HepG2 (cell line): ENCODE measurements at places on chromosomes 4 and X.

- no peak for DNase-seq
- H3K27me3 ChIP-seq: no peaks in the 10 kb centered on the region
- H3K27ac ChIP-seq: no peak overlapping the region
- no peaks in the 10 kb centered on the region for H3K4me1 ChIP-seq
- H3K36me3 ChIP-seq: no peaks in the 10 kb centered on the region
These were observed 332.7 kb downstream of the MID1IP1 start for GRCh38 chrX:39133971-39134370.

DNA sequence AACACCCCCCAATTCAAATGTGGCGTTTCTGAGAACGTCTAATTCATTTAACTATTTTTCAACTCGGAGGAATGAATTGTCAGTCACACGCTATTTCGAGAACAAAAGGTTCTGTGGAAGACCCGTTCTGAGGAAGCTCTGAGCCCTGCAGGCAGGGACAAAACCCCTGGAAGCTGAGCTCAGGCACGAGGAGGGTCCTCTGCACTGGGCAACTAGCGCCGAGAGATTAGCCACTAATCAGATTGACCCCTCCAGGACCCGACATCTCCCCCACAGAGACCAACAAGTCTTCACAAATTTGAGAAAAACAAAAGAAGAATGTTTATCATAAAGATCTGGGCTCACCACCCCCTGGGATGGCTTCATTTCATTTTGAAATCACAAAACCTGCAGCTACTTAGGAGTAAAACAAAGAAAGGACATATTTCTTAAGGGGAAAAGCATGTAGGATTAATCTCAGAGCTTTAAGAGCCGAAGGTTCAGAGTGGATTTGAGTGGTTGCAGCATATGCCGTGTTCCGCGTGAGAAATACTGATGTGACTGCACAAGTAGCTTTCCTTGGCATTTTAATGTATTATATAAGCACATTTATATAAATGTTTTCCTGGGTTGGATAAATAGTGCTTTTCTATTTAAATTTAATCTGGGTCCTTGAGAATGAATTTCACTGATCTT lies 41.8 kb downstream of the ADRA2C start:
- H3K27me3 ChIP-seq: no peaks in the 10 kb centered on the region; the same call in 2 of the 3 replicates
- H3K4me3 ChIP-seq: no peak overlapping the region
- no peaks in the 10 kb centered on the region for H3K36me3 ChIP-seq
- no peak for DNase-seq

DNA sequence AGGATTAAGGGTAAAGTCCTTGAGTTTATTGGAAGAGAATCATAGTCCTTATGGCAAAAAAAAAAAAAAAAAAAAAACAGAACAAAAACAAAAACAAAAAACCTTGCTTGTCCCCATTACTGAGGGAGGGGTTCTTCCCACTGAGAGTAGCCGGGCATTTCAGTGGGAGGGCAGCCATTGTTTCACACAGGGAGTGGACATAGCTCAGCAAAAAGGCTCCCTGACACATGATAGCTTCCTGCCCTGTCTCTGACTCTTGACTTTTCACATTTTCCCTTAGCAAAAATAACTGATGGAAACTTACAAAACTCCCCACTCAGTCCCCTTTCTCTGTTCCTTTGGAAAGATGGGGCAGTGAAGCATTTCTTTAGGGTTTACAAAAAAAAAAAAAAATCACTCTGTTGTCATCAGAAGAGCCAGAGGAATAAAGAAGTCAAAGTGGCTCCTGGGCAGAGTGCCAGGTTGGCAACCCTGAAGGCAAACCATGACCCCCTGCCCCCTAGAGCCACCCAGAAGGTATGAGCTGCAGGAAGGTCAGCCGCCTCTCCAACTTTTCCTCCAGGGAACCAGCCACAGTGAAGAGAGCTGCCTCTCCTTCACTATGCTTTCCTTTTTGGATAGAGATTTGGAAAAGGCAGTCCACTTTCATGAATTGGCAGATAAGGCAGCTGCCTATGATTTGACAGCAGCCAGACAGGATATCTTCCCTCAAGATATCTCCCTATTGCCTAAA lies 170.6 kb downstream of the KDR start:
- H3K27ac ChIP-seq: no peak overlapping the region
- H3K4me3 ChIP-seq: no peak overlapping the region
- no peak for DNase-seq
- H3K36me3 ChIP-seq: no peaks in the 10 kb centered on the region
- H3K4me1 ChIP-seq: no peaks in the 10 kb centered on the region

DNA sequence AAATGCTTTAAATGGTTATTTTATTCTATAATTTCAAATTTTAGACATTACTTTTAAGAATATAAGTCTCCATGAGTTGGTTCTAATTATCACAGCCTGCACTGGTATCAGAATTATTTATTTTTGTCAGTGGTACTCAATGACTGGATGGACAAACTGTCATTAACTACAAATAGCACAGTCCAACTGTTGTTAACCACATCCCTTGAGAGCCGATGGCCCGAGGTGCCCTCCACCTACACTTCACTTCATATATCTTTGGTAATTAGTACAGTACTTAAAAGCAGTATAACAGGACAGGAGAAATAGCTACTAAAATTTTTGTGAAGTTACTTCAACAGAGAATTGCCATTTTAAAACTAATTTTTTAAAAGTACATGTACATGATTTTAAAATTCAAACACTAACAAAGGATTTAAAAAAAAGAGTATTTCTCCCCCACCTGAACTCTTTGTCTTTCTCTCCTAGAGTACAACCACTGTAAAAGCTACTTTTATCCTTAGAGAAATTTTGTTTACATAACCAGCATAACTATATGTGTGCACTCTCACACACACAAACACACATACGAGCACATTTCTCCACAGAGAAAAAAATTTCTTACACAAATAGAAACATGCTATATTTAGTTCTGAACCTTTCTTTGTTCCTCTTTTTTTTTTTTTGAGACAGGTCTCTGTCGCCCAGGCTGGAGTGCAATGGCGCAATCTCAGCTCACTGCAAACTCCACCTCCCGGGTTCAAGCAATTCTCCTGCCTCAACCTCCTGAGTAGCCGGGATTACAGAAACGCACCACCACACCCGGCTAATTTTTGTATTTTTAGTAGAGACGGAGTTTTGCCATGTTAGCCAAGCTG lies 6.5 kb downstream of the TIFA start:
- no peak overlapping the region for H3K4me3 ChIP-seq
- peaks cover 43% of the 10 kb centered on the region for H3K4me1 ChIP-seq
- peak; percentile 62 for DNase-seq
- H3K27ac ChIP-seq: no peak overlapping the region
- peaks cover 3% of the 10 kb centered on the region; the same call in 1 of the 3 replicates for H3K36me3 ChIP-seq

GRCh38 chr4:65538571-65538970 lies 131.7 kb downstream of the EPHA5 start:
- H3K27me3 ChIP-seq: no peaks in the 10 kb centered on the region; the same call in 1 of the 2 replicates
- H3K36me3 ChIP-seq: no peaks in the 10 kb centered on the region
- DNase-seq: no peak
- no peak overlapping the region for H3K4me3 ChIP-seq
- no peaks in the 10 kb centered on the region for H3K4me1 ChIP-seq

GRCh38 chr4:10181745-10182445 lies 65.3 kb upstream of the WDR1 start:
- no peak overlapping the region for H3K4me3 ChIP-seq
- no peak overlapping the region for H3K27ac ChIP-seq
- no peaks in the 10 kb centered on the region for H3K27me3 ChIP-seq
- H3K4me1 ChIP-seq: no peaks in the 10 kb centered on the region
- DNase-seq: no peak

GRCh38 chr4:53131562-53131925 lies 234.3 kb downstream of the SCFD2 start:
- H3K36me3 ChIP-seq: no peaks in the 10 kb centered on the region
- DNase-seq: no peak
- H3K27ac ChIP-seq: no peak overlapping the region
- no peak overlapping the region for H3K4me3 ChIP-seq
- no peaks in the 10 kb centered on the region for H3K27me3 ChIP-seq

- no peak for DNase-seq
- H3K36me3 ChIP-seq: no peaks in the 10 kb centered on the region
- no peaks in the 10 kb centered on the region for H3K27me3 ChIP-seq
- peaks cover 26% of the 10 kb centered on the region for H3K4me1 ChIP-seq
- H3K4me3 ChIP-seq: no peak overlapping the region
These were observed 89.1 kb downstream of the FAM13A start for GRCh38 chr4:88967883-88968331.

DNA sequence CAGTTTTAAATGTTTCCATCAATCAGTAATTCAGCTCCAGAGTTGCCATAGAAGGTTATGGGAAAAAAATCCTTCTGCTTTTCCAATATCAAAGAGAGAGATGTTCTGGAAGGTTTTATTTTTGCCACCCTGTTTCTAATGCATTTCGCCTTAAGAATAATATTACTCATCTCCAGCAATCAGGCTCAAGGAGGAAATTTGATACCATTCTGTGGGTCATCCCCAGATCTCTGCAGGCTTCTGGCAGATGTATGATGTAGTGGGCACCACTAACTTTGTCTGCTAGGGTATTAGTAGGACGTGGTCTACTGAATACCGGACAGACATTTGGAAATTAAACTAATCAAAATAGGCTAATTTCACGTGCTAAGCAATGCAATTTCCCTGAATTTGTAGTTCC lies 645.4 kb upstream of the TENM3 start:
- no peak for DNase-seq
- no peaks in the 10 kb centered on the region; the same call in 2 of the 3 replicates for H3K27me3 ChIP-seq
- H3K4me1 ChIP-seq: no peaks in the 10 kb centered on the region
- H3K27ac ChIP-seq: no peak overlapping the region
- H3K36me3 ChIP-seq: no peaks in the 10 kb centered on the region

DNA sequence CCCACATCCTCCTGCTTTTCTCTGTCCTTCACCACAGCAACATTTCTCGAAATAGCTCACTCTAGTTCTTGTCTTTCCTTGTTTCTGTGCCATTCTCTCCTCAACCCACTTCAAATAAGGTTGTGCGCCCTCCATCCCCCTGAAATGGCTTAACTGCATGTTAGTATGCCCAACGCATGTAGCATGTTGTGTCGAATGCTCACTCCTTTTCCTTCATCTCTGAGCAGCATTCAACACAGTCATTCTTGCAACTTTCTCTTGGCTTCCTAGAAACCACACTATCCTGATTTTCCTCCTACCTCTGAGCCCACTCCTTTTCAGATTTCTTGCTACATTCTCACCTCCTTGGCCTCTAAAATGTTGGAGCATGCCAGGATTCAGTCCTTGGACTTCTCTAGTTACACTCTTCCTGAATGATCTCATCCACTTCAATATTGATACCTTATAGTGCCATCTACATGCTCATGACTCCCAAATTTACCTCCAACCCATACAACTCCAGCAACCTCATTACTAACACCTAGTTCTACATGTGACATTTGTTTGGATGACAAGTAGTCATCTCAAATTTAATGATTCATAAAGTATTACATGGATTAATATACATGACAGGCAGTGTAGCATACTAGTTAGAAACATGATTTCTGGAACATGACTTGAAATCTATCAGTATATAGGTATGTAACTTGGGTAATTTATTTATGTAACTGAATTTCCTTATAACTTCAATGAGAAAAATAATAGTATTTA lies 22.3 kb downstream of the RBMX start:
- DNase-seq: no peak
- H3K27ac ChIP-seq: no peak overlapping the region
- H3K27me3 ChIP-seq: no peaks in the 10 kb centered on the region

DNA sequence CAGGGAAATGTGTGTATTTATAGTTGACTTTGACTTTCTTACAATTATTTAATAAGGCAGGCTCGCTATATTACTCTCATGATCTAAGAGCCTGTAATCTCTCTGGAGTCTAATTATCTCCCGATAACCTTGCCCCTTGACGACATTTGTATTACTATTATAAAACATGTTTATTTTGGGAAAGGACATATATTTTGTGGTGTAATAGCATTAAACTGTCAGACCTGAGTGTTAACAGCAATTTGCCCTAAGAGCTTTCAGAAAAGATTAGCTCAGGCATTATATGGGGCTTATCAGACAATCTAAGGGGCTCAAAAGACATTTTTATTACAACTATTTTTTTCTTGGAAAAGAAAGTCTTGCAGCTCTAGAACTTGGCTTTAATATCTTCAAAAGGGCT lies 427.9 kb upstream of the SLIT2 start:
- no peak for DNase-seq
- no peaks in the 10 kb centered on the region for H3K36me3 ChIP-seq
- no peak overlapping the region for H3K4me3 ChIP-seq
- H3K27me3 ChIP-seq: no peaks in the 10 kb centered on the region
- H3K4me1 ChIP-seq: no peaks in the 10 kb centered on the region

- H3K4me3 ChIP-seq: no peak overlapping the region
- H3K27me3 ChIP-seq: no peaks in the 10 kb centered on the region
- no peaks in the 10 kb centered on the region for H3K36me3 ChIP-seq
- H3K27ac ChIP-seq: no peak overlapping the region
- no peak for DNase-seq
- peaks cover 33% of the 10 kb centered on the region for H3K4me1 ChIP-seq
These were observed 41.8 kb upstream of the CLDN24 start for GRCh38 chr4:183364025-183364424.

- H3K27me3 ChIP-seq: no peaks in the 10 kb centered on the region
- no peak overlapping the region for H3K27ac ChIP-seq
- no peak for DNase-seq
- H3K4me1 ChIP-seq: no peaks in the 10 kb centered on the region
- H3K4me3 ChIP-seq: no peak overlapping the region
These were observed 138.6 kb upstream of the GPR101 start for GRCh38 chrX:137172317-137172948.

DNA sequence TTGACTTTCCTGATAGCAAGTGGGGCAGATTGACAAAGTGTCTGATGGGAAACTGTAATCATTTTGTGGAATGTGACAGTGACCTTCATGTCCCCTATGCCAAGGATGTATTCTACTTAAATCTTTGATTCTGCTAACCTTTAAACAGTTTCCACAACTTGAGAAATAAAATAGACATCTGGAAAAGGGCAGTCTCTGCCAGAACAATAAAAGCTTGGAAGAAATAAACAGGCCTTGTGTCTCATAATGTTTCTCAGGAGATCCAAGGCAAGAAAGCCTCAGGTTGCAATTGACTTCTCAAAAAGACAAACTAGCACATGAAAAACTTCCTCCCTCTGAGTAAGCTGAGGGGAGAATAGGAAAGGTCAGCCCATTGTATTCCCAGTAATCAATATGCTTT lies 174.9 kb downstream of the FSTL5 start:
- H3K4me1 ChIP-seq: no peaks in the 10 kb centered on the region
- DNase-seq: no peak
- H3K27ac ChIP-seq: no peak overlapping the region
- H3K36me3 ChIP-seq: no peaks in the 10 kb centered on the region
- no peak overlapping the region for H3K4me3 ChIP-seq
- H3K27me3 ChIP-seq: no peaks in the 10 kb centered on the region

- no peaks in the 10 kb centered on the region for H3K27me3 ChIP-seq
- no peak overlapping the region for H3K27ac ChIP-seq
- no peaks in the 10 kb centered on the region for H3K4me1 ChIP-seq
- DNase-seq: no peak
- no peaks in the 10 kb centered on the region for H3K36me3 ChIP-seq
These were observed 88.4 kb upstream of the TLL1 start for GRCh38 chr4:165784672-165785071.

GRCh38 chr4:65954416-65954815 lies 284.1 kb upstream of the EPHA5 start:
- no peak overlapping the region for H3K27ac ChIP-seq
- H3K4me1 ChIP-seq: no peaks in the 10 kb centered on the region
- no peak overlapping the region for H3K4me3 ChIP-seq

- H3K27me3 ChIP-seq: no peaks in the 10 kb centered on the region; the same call in 1 of the 2 replicates
- DNase-seq: no peak
- H3K4me1 ChIP-seq: peaks cover 34% of the 10 kb centered on the region
- no peak overlapping the region for H3K27ac ChIP-seq
- H3K4me3 ChIP-seq: no peak overlapping the region
These were observed 79.5 kb downstream of the RBM47 start for GRCh38 chr4:40550196-40550595.
